ENCODE measurements at places on chromosomes 6 and 20.

DNA sequence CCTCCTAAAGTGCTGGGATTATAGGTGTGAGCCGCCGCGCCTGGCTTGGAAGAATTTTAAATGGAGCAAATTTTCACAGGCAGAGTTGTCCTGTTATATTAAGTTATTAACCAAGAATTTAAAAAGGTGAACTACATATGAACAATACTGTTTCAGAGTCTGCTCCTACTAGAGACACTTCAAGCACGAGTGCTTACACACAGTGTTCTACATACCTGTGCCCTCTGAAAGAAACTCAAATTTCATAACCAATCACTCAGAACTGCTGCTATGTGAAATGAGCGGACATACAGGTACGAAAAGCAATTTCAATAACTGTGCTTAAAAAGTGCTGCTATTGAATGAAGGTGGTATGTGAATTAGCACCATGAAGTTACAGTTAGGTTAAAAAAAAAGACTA, 262.0 kb downstream of the SYNE1 start:
- no peak for DNase-seq

- no peak for DNase-seq
Measured at GRCh38 chr6:11672256-11672655, 106.3 kb downstream of the ADTRP start.

DNA sequence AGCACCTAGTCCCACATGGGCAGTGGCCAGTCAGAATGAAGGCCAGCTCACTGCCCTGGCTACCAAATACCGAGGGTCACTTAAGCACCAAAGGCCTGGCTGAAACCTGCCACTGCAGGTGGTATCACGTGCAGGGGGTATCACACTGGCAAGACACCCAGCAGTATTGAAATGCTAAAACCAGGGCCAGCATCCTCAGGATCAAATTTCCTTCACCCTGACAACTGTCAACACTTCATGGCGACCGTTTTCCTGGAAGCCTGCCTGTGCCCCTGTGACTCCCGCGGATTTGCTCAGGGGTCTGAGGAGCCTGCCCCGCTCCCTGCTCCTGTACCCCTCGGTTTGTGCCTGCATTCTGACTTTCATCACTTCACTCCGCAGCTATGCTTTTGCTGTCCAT, 151.1 kb downstream of the TTLL2 start:
- no peak for DNase-seq

GRCh38 chr6:8137529-8137939, 35.2 kb upstream of the EEF1E1 start:
- no peak for DNase-seq

GRCh38 chr6:68778356-68779020, 143.4 kb downstream of the ADGRB3 start:
- no peak for DNase-seq

GRCh38 chr20:39083761-39084160, 121.6 kb downstream of the DHX35 start:
- no peak for DNase-seq

DNA sequence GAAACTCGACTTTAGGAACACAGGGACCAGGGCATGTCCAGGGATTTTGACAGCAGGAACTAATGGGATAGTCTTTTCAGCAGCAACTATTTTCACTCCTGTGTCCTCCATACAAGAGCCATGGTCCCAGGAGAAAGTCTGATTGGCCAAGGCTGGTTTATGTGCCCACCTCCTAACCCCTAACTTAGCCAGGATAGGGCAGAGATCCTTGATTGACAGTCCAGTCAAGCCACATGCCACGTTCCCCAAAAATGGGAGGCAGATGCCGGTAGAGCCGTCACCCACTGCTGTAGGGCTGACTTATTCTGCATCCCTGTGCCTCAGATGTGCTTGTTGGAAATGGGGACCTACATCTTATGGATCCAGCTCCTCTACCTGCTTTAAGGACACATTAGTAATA, 22.3 kb downstream of the SLC2A10 start:
- DNase-seq, result no peak

DNA sequence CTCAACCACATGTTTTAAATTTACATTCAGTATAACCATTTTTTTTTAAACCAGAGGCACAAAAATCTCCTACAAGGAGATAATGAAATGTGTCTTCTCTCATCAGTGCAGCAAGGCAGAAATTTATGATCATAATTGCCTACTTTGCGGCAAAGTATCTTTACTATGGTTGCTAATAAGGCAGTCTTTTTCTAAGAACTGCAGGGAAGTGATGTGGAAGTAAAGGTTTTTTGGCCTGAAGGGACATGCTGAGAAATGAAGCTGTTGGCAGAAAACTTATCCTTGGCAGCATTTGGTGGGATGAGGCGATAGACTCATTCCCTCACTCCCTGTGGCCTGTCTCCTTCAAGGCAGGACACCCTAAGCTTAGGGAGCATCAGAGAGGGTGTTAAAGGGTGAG, 48.7 kb downstream of the SCGN start:
- no peak for DNase-seq

DNA sequence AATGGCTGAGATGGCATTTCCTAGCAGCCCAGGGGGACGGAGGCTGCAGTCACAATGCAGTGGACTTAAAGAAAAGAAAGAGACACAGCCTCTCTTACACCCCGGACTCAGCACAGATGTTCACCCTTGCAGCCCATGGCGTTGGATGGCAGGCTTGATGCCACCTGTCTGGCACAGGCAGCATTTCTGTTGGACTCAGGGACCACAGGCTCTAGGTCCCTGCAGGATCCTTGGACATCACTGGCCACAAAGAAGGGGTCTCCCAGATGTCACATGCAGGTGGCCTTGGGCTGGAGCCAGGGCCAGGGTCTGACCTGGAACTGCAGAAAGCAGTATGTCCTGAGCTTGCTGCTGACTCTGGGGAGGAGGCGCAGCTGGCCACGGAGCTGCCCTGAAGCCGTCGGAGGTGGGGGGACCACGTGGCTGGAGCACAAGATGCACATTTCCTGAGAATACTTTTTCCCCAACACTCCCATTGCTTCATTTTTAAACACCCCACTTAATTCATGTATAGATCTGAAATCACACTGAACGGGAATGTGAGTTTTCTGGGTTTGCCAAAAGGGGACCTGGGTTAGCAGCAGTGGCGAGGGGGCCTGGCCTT, 102.3 kb upstream of the SULF2 start:
- no peak for DNase-seq

DNA sequence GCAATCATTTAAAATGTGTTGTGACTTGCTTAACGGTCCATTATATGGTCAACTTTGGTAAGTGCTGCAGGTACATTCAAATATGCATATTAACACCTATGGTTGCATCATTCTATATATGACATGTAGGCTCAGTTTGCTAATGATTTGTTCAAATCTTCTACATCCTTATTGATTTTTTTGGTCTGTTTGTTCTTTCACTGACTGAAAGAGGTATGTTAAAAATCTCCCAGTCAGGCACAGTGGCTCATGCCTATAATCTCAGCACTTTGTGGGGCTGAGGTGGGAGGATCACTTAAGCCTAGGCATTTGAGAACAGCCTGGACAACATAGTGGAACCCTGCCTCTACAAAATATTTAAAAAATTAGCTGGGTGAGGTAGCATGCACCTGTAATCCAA, 29.2 kb downstream of the PIGU start:
- no peak for DNase-seq

GRCh38 chr20:63656451-63656850, 1.7 kb upstream of the RTEL1 start:
- no peak for DNase-seq
